ENCODE measurements at places on chromosomes 1 and 21.

GRCh38 chr1:41592451-41593125 lies 108.1 kb upstream of the EDN2 start:
- DNase-seq = no peak

- DNase-seq = no peak
Observed at GRCh38 chr1:119946724-119947123, 50.4 kb upstream of the ADAM30 start.

- DNase-seq = no peak
Observed at GRCh38 chr1:8689431-8690252, 127.8 kb downstream of the RERE start.

DNA sequence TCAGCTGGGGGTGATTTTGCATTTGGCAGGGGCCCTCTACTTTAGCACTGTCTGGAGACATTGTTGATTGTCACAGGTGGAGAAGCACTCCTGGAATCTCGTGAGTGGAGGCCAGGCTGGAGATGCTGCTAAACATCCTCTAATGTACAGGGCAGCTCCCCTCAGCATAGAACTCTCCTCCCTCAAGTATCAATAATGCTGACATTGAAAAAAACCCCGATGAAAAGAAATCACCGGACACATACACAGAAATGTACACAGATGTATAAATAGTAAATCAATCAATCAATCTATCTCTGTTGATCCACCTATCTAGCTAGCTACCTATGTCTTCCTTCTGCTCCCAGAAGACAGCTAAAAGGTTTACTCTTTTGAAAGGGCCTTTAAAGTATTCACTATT lies 89.4 kb upstream of the KCNJ15 start:
- DNase-seq = no peak

- DNase-seq = no peak
Observed at GRCh38 chr1:8448911-8449661, 131.2 kb downstream of the SLC45A1 start.
